ENCODE measurements at places on chromosomes 1 and 21.

DNA sequence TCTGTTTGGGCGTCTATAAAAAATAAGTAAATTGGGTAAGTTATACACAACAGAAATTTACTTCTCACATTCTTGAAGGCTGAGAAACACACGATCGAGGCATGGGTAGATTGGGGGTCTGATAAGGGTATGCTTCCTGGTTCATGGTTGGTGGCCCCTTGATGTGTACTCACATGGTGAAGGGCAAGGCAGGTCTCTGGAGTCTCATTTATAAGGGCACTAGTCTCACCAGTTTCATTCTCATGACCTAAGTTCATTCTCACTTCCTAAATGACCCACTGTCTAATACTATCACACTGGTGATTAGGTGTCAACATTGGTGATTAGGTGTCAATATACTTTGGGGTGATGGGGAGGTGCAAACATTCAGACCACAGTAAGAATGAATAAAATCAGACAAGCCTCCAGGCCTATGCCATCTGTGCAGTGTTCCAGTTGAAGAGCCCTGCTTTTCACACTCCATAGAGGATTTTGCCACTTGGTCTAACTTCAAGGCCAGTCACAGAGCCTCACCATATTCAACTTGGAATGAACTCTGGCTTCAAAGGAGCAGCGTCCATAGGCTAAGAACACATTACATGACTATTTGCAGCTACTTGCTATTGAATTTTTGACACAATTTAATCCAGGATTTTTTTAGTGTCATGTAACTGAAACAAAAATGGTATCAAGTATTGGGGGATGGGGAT lies 2.5 kb upstream of the GBP4 start:
- DNase-seq: no peak

DNA sequence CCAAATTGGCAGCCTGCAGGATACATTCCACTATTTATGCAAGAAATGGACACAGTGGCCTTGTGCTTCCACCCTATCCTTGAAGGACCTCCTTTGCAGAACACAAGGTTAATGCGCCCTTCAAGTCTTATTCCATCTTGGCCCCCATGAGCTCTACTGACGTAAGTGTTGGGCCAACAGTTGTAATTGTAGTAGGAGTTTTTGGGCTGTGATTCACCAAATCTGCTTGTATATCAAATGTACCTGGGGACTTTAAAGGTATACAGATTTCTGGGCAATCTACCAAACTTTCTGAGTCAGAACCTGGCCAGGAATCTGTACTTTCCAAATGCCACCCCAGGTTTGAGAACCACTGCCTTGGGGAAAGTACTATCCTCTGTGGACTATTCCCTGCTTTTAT lies 100.9 kb upstream of the MARK1 start:
- DNase-seq: no peak

GRCh38 chr1:236552901-236553300 lies 29.1 kb downstream of the LGALS8 start:
- no peak for DNase-seq

GRCh38 chr1:182570611-182570970 lies 18.5 kb downstream of the RNASEL start:
- no peak for DNase-seq

DNA sequence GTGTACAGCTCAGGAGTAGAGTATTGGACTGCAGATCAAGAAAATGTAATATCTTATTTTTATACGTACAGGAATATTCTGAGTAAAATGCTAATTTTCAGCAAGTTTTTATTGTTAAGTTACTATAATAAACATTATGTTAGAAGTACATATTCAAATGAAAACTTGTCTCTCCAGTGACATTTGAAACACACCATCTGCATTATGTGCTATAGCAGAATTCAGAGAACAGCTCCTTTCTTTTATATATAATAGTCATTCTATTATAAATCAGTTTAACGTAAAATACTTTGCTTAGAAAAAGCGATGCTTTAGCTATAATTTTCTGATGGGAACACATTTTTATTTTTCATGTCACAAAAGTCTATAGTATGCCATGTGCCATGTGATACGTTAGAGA lies 249.0 kb downstream of the PTPRC start:
- no peak for DNase-seq

- DNase-seq: no peak
Measured at GRCh38 chr1:10881046-10881445, 84.6 kb upstream of the CASZ1 start.
